ENCODE measurements at places on chromosomes 6 and 20. TPM values are rescaled to one million over a fixed set of nuclear protein-coding genes. Genes with fewer than 3 reads are reported as not detected.

Gene OOEP
- not detected for total RNA-seq

Gene KIF25
- total RNA-seq: not detected

Gene TTBK1
- under 0.01 TPM for total RNA-seq

Gene SSTR4
- total RNA-seq: not detected

Gene ARMH2
- not detected for total RNA-seq

Gene OTOR
- total RNA-seq: not detected

Gene CST1
- 0.50 TPM for total RNA-seq

Gene BEND3
- total RNA-seq: 0.73 TPM

Gene HLA-DOB
- 0.29 TPM for total RNA-seq

Gene C6orf141
- total RNA-seq: 1.3 TPM

Gene LAMA4
- 577 TPM for total RNA-seq

Gene EEF1A2
- total RNA-seq: 0.87 TPM

Gene CCN6
- total RNA-seq: not detected

Gene CST9L
- total RNA-seq: not detected

Gene PKHD1
- total RNA-seq: not detected

Gene ADGRB3
- total RNA-seq: 0.15 TPM

Gene C20orf202
- total RNA-seq: under 0.01 TPM

All from smooth muscle cell of trachea (primary cell).